ENCODE measurements at places on chromosomes 1 and 21.

DNA sequence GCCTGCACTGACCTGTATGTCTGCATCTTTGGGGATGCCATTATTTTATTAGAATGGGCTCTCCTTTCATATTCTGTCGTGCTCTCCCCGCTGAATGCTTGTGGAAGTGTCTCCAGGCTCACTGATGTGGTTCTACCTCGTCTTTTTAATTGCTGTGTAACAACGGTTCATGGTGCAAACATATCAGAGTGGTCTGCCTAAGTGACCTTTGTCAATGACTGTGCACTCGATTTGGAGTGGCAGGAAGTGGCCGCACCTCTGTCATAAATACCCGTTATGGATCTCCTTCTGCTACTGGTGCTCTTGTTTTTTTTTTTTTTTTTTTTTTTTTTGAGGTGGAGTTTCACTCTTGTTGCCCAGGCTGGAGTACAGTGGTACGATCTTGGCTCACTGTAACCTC, 38.3 kb downstream of the SPSB1 start:
- DNase-seq, result no peak

DNA sequence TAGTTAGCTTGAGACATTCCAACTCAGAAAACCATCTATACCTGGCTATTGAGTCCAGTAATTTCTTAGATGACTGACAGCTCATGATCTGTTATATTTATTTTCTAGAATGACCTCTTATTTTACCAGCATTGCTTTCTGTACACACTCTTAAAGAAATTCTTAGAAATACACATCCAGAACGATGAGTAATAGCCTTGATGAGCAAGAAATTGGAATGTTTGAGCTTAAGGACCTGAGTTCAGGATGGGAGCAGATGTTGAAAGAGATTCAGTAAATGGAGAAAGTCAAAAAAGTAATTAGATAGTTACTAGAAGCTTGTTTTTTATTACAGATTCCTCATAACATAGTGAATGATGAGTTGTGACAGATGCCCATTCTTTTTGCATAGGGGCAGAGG, 11.7 kb downstream of the PYHIN1 start:
- no peak for DNase-seq

DNA sequence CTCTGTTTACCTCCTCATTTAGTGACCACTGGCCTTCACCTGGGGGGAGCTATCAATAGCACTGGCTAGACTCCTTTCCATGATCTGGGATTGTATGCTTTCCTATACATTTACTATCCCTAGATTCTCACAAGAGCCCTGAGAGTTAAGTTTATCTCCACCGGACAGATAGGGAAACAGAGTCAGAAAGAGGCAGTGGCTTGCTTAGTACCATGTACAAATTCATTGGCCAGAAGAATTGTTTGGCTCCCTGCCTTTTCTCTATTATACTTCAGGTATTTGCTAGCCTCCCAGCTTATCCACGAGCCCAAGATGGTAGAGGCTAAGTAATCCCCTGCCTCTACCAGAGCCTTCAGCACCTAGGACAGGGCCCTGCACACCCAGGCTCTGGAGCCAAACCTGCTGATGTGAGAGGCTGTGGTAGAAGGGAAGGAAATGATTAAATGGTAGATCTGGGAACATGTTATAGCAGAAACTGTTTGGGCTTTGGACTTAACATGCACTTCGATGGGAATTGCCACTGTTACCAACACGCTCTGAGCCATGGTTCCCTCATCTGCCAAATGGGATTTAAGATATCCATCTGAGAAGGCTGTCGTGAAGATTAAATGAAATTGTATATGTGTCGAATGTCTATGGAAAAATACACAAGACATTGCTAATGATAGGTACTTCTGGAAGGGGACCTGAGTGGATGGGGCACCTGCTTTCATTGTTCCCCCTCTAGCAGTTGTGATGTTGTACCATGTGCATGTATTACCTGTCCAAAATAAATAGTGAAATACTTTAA, 3.1 kb upstream of the BLACAT1 start:
- no peak for DNase-seq

- DNase-seq, result no peak
Measured at GRCh38 chr1:34478515-34479076, 276.3 kb upstream of the GJB5 start.

DNA sequence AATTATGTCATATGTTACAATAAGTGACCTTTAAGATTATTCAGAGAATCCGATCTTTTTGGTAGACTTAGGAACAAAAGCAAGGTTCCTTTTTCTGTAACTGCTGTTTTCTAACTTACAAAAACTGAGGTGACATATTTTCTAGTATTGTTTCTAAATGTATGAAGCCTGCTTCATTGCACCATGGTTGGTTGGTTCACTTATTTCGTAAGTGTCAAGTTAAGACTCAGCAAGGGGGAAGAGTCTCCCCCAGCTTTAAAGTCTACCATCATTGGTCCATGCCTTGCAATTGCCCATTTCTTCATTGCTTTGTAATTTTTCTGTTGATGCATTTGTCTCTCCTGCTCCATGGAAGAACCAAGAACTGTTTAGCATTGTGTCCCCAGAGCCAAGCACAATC, 136.9 kb downstream of the DISC1 start:
- no peak for DNase-seq
